HTR-8/SVneo (cell line): ENCODE measurements at places on chromosomes 5 and 9.

- DNase-seq, result no peak
Measured at GRCh38 chr5:149427374-149427773, 48.3 kb upstream of the IL17B start.

- DNase-seq, result peak; percentile 58
Measured at GRCh38 chr5:98631311-98632054, 142.0 kb upstream of the RGMB start.

DNA sequence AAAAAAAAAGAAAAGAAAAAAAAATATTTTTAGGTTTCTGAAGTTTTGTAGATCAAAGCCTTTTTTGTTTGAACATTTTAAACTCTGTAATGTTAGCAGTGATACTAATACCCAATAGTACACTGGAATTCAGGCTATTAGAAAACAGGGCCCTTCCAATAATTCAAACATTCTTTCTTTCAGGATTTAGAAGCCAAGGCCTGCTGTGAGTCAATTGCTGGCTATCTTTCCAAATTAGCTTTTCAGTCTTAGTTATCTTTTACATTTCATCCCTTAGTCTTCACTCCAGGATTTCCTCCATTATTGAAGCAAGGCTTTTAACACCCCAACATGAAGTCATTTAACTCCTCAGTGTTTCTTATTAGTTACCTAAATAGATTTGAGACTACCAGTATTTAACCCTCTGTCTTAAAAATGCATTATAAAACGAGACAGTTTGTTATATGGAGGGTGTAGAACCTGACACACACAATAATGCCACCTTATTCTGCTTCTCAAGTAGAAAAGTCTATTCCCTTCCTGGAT lies 951.9 kb upstream of the DMAC1 start:
- no peak for DNase-seq

DNA sequence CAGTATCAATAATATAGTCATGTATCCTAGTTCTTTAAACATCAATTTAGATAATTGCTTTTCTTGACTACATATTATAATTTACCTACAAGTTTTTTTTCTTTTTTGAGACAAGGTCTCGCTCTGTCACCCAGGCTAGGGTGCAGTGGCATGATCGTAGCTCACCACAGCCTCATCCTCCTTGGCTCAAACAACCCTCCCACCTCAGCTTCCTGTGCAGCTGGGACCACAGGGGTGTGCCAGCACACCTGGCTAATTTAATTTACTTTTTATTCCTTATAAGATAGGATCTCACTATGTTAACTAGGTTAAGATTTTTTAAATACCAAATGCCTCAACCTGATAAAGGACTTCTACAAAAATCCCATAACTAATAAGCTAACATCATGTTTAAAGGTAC lies 21.1 kb downstream of the UIMC1 start:
- DNase-seq, result no peak

DNA sequence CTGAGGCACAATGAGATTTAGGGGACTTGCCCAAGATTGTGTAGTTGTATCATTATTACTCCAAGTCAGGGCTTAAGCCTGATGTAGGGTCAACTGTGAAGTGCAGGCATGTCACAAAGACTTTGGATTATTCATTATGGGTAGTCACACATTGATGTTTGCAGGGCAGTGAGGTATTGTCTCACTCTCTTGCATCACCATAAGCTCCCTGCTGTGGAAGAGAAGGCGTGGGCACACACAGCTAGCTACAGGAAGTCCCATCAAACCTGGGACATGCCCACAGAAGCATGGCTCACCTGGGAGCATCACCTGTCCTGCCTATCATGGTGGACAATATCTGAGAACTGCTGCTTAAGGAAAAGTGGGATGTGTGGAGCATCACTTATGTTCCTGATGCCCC lies 42.1 kb downstream of the TMOD1 start:
- no peak for DNase-seq

- DNase-seq, result no peak
Measured at GRCh38 chr5:120103495-120103894, 360.6 kb upstream of the PRR16 start.

- DNase-seq, result no peak
Measured at GRCh38 chr5:155098433-155098832, 84.9 kb downstream of the KIF4B start.

GRCh38 chr9:18106006-18106560 lies 367.9 kb upstream of the ADAMTSL1 start:
- no peak for DNase-seq

DNA sequence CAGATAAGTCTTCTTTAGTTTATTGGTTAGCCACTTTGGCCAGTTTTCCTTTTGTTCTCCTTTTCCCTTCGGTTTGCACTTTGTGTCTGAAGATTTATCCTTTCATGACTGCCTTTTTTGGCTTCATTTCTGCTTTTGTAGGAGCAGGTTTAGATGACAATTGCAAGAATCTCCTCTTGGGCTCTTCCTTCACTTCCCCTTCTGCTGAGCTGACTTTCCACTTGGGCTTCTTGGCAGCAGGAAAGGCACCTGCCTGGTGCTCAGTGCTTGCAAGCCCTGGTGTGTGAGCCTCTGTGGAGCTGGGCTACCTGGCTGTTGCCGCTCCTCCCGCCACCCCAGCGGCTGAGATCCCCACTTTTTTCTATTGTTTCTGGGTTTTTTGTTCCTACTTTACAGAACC lies 7.3 kb downstream of the CCDC112 start:
- no peak for DNase-seq

- no peak for DNase-seq
Measured at GRCh38 chr9:89882930-89883361, 278.1 kb downstream of the GADD45G start.

DNA sequence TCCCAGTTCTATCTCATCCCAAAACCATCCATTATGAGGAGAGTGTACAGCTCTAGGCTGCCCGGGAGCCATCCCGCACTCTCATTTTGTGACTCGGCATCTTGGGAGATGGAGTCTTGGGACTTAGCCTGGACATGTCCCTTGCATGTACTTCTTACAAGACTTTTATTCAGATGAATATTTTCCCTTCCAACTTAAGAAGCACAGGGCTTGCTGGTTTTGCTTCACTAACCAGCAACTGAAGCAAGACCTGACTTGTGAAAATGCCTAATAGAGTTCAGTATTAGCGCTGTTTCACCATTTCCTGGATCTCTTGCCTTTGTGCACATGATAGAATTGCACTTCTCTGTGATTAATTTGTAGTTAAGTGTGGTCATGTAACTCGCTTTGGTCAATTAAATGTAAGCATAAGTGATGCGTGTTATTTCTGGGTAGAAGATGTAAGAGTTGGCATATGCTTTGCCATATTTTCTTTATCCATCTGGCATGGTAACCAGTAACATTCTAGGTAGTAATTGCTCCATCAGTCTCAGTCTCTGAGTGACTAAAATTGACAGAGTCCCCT lies 55.8 kb downstream of the PDCD1LG2 start:
- no peak for DNase-seq

DNA sequence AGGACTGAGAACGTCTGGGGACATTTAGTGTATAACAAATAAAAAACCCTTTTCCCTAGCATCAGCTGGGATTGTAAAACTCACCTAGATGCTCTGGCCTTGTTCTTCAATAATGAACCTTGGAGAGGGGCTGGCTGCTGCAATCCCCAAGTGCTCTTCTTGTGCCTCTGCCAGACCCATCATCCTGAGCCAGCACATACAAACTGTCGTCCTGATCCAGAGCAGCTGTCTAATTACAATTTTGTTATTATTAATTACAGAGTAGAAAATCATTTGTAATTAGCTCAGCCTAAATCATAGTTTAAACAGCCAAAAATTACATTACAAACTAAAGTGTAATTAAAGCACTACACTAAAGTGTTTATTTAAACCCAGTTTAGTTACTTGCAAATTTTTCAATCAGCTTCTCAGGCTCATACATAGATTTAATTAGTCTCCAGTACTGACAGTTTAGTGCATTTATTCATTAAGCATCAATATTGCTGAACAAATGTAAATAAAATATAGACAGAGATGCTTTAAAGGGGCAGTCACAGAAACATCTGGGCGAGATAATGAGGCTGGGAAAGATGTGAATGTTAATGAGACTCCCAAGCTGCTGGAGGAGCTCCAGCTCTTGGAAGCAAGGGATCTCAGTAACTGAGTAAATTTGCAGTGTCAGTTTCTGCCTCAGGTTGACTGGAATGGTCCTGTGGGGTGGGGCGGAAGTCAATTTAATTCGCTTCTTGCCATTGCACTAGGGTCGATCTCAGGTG lies 632.3 kb upstream of the TLE4 start:
- DNase-seq, result no peak

DNA sequence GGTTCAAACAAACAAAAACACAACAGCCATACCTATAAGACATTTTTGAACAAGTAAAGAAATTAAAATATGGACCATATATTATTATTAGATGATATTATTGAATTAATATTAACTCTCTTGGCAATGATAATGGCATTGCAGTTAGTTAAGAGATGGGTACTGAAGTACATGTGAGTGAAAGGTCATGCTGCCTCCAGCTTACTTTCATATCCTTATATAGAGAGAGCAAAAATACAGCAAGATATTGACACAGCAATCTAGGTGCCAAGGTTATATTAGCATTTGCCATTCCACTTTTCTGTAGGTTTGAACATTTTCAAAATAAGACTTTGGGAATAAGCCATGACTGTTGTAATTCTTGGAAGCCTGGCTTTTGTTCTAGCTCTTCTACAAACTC lies 6.1 kb downstream of the TNFSF8 start:
- DNase-seq, result no peak

GRCh38 chr9:70578720-70579119 lies 164.3 kb upstream of the KLF9 start:
- DNase-seq, result no peak

DNA sequence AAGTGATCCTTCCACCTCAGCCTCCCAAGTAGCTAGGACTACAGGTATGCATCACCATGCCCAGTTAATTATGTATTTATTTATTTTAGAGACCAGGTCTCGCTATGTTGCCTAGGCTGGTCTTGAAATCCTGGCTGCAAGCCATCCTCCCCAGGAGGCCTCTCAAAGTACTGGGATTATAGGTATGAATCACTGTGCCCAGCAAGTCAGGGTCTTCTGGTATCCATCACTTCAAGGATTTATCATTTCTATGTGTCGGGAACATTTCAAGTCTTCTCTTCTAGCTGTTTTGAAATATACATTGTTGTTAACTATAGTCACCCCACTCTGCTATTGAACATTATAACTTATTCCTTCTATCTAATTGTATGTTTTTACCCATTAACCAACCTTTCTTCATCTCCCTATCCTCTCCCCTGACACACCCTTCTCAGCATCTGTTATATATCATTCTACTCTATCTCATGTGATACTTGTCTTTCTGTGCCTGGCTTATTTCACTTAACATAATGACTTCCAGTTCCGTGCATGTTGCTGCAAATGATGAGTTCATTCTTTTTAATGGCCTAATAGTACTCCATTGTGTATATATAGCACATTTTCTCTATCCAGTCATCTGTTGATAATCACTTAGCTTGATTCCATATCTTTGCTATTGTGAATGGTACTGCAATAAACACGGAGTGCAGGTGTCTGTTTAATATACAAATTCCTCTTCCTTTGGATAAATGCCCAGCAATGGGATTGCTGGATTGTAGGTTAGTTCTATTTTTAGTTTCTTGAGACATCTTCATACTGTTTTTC lies 26.4 kb downstream of the UTP15 start:
- no peak for DNase-seq

DNA sequence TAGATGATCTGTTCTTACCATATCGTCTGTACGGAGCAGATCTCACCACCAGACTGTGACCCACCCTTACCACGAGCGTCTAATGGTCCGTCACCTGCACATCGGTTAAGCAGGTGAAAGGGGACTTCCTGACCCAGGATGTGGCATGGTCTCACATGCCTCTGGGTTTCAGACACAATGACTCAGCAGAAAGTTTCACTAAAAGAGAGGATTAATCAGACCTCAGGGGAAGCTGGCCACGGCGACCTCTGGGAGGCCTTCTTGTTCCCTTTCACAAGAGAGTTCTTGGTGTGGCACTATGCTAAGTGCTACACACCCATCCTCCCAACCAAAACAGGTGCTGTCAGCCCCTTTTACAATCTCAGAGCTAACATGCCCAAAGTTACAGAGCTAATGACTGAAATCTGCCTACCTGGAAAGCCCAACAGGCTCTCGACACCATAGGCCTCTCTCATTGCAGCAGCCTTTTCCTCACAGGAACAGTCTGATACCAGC lies 41.6 kb downstream of the ADAMTS12 start:
- DNase-seq, result peak; percentile 43

DNA sequence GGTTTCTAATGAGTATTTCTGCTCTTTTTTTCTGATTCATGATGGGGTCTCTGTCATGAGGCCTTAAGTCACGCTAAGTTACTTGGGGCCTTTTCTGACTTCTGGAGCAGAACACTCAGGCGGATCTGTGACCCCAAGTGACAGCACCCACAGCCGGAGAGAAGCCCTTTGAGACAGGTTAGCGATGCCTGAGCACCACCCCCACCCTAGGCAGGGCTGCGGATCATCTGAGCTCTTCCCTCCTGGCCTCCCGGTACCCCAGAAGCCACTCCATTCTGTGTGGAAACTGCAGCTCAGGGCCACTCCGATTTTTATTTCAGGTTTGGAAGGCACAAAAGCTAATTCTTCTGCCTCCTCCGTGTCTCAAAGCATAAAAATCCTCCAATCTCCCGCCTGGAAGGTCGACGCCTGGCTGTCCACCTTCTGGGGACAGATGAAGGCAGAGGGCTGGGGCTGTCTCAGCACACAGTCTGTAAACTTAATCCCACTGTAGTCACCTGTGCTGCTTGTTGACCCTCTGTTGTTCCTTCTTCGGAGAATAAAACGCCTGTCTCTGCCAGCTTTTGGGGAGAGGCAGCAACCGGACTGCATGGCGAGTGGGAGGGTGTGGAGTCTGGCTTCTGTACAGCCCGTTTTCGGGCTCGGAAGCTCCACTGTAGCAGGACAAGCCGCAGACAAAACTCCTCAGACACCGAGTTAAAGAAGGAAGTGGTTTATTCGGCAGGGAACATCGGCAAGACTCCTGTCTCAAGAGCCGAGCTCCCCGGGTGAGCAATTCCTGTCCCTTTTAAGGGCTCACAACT lies 88.8 kb downstream of the SPRY4 start:
- DNase-seq, result no peak

- DNase-seq, result no peak
Measured at GRCh38 chr5:178619390-178619789, 7.5 kb downstream of the CLK4 start.

GRCh38 chr9:126595982-126596381 lies 17.7 kb upstream of the LMX1B start:
- no peak for DNase-seq

GRCh38 chr5:64599226-64599625 lies 91.1 kb upstream of the SHISAL2B start:
- DNase-seq, result no peak

DNA sequence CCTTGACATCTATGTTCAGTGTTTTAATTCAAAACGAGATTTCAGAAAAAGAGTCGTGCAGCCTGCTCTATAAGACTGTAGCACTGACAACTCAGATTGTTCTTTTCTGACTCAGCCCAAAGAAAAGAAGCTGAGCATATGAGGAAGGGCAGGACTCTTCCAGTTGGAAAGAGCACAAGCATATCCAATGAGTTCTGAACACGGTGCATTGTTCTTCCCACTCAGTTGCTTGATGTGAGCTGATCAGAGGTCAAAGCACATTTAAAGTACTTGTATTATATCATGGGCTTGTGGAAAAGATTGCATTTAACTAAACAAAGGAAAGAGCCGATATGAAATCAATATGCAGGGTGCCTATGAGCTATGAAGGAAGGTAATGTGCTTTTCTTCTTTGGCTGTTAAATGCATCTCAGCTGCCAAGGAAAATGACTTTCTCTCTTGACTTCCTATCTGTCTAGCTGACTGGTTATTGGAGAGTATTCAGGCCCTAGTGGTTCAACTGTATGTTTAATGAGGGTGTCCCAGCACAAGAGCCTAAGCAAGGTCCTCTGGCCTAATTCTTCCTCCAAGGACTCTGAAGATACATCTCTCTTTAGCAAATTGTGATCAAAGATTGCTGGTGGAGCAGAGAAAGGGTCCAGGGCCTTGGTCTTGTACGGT lies 226.6 kb upstream of the PPP1R2B start:
- no peak for DNase-seq
